ENCODE measurements at places on chromosomes 7 and 10.

- DNase-seq = no peak
Measured at GRCh38 chr7:149313981-149314380, 52.0 kb downstream of the ZNF783 start.

DNA sequence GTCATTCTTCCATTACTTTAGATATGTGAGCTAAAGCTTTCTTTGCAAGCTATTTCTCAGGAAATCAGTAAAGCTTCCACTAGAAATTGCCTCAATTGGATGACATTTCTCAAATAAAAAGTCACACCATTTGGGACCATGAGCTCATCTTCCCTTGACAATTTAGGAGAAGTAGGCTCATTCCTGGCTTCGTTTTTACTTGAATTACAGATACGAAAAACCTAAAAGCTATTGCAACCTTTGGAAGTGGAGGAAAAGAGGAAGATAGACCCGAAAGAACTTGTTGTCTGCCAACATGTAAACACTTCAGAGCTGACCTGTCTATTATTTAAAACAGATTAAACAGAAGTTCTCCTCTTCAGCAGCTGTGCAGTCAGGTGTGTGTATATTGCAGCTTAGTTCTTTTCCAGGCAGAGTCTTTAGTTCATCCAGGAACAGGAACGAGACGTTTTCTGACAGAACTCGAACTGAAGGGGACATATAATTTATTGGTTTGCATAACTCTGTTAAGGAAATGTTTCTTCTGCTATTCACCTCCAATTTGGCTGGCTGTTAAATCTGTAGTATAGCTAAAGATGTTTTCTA, 43.1 kb upstream of the ST8SIA6 start:
- no peak for DNase-seq

DNA sequence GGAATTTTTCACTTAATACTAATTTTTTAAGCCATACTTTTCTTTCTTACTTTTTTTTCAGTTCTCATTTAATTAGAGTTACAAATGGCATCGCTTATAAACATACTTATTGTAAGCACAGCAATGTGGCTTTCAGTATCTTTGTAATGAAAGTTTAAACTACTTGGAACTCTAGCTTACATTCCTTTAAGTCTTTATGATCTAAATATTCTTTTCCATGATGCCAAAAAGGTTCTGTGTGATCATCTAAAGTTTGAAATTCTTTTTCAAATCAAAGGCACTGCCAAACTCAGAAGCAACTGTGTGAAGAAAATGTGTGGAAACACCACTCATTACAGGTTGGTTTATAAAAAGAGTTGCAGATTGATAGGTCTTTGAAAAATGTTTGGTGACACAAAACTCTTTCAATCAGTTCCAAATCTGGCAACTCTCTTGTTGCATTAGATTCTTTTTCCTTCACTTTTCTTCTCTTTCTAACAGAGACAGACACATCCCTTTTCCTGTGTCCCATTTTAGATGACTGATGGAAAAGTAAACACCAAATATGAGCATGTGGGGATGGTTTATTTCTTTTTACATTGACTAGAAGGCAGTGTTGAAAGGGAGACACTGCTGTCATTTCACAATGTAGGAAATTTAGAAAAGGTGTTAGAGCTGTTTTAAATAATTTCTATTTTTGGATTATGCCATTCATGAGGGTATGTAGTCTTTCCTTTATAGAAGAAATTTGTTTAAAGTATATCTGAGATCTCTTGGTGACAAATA, 392.3 kb downstream of the SUGCT start:
- DNase-seq = no peak

GRCh38 chr7:29299086-29299485, 104.5 kb downstream of the CHN2 start:
- DNase-seq = no peak

DNA sequence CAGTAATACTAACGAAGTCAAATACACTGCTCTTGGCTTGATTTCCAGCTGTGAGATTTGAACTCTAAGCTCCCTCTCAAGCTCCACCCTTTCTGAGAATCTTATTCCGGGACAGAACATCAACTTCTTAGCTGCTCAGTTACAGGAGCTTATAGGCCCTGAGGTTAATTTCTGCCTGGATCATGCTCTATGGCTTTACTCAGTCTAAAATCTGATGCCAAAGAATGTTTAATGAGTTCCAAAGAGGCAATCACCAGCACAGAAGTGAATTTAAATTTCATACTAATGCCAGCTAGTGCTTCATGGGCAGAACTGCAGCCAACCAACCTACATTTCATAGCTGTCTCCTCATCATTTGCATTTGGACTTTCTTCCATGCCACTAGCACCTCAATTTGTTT, 707.2 kb downstream of the MAGI2 start:
- DNase-seq = no peak
